Tongue (tissue), 3 donors: ENCODE measurements at places on chromosomes 16 and 17.
A peak's percentile ranks its signal among the peaks of the same experiment; 100 is the strongest.

GRCh38 chr16:81366316-81366932 is 51.7 kb downstream of the GAN start:
- DNase-seq: peak; percentile 81

DNA sequence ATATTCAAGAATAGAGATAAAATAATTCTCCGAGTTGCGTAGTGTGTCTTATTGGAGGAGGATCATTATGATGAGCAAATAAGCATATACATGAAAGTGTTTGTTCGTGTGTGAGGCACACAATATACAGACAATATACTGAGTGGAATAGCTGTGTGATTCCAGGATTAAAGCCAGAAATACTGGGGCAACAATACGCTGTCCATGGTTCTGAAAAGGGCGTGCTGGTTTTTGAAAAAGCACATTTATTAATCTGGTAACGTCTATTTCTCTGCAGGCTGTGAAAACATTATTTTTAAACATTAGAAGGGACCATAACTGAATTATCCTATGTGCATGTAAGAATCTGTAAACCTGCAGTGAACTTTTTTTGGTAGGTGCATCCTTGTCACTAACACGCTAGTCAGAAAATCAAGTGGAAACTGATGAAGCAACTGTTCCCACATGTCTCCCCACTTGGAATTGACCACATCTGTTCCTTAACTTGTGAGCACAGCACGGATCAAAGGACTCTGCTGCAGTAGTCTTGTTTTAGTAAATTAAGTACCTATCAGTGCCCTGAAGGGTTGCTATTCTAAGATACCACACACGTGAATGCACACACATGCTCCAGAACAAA is 346.0 kb downstream of the GRIN2A start:
- peak; percentile 73 for DNase-seq

- no peak for DNase-seq
These were observed 16.0 kb downstream of the CEP112 start for GRCh38 chr17:66175892-66176291.

DNA sequence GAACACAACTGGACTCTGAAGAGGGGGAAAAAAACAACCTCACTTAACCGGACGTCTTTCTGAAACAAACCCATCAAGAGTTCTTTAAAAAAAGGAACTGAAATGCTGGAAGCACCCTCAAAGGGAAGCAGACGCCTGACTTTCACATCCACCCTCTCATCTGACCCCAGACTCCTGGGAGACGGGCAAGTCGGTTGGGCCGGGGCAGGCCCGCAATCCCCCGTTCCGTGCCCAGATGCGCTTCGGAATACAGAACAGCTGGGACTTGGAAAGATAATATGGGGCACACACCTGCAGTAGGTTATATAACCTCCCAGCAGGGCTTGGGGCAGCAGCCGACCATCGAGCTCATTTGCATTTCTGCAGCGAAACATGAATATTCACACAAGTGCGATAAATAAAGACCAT is 3.7 kb downstream of the ARHGAP27 start:
- DNase-seq: no peak

- no peak for DNase-seq
These were observed 21.8 kb downstream of the NUDT7 start for GRCh38 chr16:77744141-77744540.

GRCh38 chr16:47069313-47069712 is 74.4 kb downstream of the NETO2 start:
- no peak for DNase-seq

GRCh38 chr17:49965524-49965909 is 3.5 kb upstream of the DLX4 start:
- DNase-seq: no peak

DNA sequence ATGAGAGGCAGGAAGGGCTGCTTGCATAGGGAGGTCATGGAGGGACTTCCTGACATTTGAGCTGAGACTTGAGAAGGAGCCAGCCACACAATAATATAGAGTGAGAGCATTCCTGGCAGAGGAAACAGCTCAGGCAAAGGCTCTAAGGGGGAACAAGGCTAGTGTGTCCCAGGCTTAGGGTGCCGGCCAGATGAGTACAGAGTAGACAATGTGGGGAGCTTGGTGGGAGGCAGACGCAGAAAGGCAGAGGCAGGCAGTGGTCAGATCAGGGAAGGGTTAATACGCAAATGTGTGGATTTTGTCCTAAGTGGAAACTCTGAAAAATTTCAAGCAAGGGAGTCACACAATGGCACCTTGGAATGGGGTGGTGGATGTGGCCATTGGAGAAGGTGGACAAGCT is 31.3 kb downstream of the CD300LB start:
- DNase-seq: no peak

DNA sequence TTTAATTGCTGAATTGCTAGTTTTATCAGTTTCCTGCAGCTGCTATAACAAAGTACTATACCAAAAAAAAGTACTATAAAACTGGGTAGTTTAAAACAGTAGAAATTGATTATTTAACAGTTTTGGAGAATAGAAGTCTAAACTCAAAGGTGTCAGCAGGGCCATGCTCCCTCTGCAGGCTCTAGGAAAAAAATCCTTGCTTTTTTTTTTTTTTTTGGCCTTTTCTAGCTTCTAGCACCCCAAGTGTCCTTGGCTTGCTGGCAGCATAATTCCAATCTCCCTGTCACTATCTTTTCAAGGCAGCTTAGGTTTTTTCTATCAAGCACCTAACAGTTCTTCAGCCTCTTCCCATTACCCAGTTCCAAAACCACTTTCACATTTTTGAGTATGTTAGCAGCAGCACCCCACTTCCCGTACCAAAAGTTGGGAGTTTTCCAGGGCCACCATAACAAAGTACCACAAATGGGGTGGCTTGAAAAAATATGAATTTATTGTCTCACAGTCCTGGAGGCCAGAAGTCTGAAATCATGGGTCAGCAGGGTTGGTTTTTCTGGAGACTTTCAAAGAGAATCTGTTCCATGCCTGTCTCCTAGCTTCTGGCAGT is 37.4 kb downstream of the BPTF start:
- DNase-seq: no peak

DNA sequence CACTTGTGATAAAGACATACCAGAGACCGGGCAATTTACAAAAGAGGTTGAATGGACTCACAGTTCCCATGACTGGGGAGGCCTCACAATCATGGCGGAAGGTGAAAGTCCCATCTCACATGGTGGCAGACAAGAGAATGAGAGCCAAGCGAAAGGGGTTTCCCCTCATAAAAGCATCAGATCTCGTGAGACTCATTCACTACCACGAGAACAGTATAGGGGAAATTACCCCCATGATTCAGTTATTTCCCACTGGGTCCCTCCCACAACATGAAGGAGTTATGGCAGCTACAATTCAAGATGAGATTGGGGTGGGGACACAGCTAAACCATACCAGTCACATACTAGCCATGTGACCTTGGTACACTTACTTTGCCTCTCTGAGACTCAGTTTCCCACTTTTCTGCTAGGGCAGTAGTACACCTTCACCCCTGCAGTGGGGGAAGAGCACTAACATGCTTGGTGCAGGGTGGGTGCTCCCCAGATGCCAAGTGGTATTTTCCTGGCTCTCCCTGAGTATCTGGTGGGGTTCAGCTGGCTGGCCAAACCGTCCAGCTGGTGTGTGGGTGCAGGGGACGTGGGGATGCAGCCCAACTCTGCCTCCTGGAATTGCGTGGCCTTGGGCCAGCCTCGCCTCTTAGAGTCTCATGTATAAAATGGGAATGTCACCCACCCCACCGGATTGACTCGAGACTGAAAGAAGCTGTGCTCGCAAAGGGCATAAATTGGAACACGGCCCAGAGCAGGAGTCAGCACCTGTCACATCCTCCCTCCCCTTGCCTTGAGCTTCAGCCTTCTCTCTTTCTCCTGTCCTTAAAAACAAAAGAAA is 364.1 kb downstream of the CPPED1 start:
- peak; percentile 74 for DNase-seq

GRCh38 chr17:28567604-28568003 is 3.7 kb downstream of the PIGS start:
- DNase-seq: no peak

DNA sequence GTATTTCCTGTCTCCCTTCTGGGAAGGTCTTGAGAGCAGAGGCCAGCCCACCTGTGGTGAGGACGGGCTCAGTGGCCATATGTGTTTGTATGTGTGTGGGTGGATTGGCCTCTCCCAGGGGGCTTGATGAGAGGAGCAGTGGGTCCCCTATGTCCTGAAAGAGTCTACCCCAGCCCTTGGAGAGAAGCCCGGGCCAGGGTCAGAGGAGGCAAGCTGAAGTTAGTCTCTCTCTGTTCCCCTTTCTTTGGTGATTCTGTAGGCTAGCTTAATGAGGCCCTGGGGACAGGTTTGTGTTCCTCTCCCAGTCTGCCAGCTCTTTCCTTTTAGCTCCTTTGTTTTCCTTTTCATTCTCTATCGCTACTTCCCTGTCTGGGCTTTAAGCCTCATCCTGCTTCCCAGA is 23.8 kb upstream of the NFATC3 start:
- no peak for DNase-seq

DNA sequence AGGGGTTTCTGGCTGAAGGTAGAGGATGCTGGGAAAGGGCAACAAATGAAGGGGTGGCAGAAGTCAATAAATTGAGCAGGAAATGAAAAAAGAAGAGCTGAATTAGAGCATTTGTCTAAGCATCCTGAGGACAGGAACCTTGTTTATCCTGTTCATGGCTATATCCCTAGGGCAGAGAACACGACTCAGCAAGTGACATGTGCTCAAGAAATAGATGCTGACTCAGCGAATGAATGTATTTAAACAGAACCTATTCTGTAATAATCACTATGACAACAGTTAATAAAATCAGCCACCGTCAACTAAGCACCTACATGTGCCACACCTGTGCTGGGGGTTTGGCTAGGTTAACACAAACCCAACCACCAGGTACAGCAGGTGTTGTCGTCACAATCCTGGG is 80.3 kb downstream of the CDK5R1 start:
- DNase-seq: no peak

- peak; percentile 89 for DNase-seq
These were observed 53.2 kb upstream of the ZNF750 start for GRCh38 chr17:82892899-82893565.

GRCh38 chr17:13939222-13939621 is 130.1 kb upstream of the COX10 start:
- DNase-seq: no peak
